ENCODE measurements at places on chromosomes 4 and X.

- DNase-seq = no peak
Measured at GRCh38 chr4:83753260-83753659, 217.4 kb downstream of the GPAT3 start.

GRCh38 chr4:109191216-109191615 lies 111.2 kb downstream of the COL25A1 start:
- DNase-seq = no peak

GRCh38 chr4:16884673-16885460 lies 13.6 kb downstream of the LDB2 start:
- no peak for DNase-seq

- no peak for DNase-seq
Measured at GRCh38 chrX:123425471-123425870, 241.4 kb downstream of the GRIA3 start.

DNA sequence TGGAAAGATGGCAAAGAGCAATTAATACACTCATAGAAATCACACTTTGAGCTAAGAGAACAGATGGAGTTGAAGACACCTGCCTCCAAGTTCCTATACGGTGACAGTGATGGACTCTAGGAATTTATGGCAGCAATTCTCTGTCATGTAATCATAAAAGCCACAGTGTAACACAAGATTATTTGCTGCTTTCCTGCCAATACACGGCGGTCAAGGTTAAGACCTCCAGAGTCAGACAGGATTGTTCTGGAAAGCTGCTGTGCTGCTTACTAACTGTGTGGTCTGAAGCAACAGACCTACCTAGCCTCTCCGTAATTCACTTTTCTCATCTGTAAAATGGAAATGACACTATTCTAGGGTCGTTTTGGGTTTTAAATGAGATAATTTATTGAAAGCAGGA lies 14.6 kb upstream of the KIT start:
- DNase-seq = no peak

- no peak for DNase-seq
Measured at GRCh38 chrX:103730147-103730795, 19.6 kb downstream of the TMEM31 start.

DNA sequence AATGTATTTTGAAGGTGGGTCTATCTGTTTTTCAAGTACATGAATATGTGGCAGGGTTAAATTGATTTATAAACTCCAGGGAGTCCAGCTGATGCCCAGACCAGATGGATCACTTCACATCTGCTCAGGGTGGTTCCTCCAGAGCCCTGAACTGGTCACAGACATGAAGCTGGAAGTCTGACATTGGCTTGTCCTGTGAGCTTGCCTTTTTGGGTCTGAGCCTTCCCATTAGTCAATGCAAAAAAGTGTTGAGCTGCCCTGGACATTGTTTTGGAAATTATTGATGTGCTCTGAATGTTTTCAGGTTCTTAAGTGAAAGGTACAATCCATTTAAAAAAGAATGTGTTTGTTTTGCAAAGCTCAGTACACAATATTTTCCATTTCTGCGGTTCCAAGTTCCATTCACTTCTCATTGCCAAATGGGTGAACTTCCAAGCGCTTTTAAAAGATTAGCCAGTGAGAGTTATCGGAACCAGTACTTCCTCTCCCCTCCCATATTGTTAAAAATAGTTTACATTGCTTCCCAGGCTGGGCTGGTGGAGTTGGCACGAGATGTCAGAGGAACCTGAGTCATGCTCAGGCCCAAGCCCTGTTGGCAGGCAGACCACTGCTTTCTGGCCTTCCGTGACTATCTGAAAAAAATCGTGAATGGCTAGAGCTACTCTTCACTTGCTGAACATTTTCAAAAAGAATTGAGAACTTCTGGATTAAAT lies 52.1 kb downstream of the PDGFRA start:
- no peak for DNase-seq

GRCh38 chr4:172851534-172851933 lies 317.1 kb upstream of the GALNT7 start:
- DNase-seq = no peak

DNA sequence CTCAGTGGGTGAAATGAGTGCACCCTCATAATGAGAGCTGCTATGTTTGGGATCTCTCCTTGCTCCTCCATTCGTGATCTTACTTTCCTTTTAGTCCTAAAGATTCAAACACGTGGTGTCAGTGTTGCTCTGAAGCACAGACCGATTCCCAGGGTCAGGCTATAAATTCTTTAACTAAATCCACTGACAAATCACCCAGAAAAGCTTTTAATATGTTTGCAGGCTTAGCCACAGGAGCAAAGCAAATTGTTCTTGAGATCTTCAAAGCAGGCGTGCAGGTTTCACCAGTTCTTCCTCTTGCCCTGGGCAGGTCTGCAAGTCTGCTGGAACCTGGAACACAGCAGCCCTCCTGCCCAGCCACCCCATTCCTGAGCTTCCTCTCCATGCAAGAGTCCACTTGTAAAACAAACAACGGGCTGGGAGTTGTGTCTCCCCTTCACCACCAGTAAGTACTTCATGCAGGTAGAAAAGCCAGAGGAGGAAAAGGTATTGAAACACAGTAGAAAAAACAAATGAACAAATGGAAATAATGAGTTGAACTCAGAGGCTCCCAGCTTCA lies 70.1 kb upstream of the ENPP6 start:
- DNase-seq = no peak

GRCh38 chr4:84527391-84527790 lies 28.3 kb upstream of the NKX6-1 start:
- no peak for DNase-seq

GRCh38 chrX:8183346-8183745 lies 12.3 kb upstream of the VCX2 start:
- DNase-seq = no peak

- DNase-seq = no peak
Measured at GRCh38 chr4:182576601-182577289, 333.5 kb downstream of the TENM3 start.

DNA sequence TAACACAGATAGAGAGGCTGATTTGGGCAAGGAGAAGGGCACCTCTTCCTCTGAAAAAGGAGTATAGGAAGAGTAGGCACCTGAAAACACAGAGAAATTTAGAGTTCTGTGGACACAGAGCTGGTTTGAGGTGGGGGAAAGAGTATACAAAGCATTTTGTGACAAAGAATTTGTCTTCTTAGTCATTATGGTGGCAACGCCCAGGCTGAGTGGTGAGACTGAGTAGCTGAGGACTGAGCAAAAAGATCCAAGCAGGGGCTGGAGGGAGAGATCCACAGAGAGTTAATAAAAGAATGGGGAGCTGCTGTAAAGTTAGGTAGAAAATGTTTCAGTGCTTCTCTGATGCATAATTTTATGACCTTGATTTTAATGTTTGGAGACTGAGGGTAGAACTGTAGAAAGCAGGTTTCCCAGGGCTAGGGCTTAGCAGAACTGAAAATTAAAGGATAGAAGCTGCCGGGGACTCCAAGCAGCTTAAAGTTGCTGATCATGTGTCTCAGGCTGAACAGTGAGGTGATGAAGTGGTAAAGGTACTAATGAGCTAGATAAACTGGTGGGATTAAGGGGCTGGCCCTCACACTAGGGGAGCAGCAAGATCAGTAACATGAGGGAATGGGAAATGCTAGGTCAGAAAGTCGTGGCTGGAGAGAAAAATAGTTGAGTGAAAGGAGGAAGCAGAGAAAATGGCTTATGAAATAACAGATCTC lies 118.9 kb downstream of the CEP44 start:
- no peak for DNase-seq

GRCh38 chrX:96480081-96480480 lies 204.6 kb upstream of the DIAPH2 start:
- no peak for DNase-seq

DNA sequence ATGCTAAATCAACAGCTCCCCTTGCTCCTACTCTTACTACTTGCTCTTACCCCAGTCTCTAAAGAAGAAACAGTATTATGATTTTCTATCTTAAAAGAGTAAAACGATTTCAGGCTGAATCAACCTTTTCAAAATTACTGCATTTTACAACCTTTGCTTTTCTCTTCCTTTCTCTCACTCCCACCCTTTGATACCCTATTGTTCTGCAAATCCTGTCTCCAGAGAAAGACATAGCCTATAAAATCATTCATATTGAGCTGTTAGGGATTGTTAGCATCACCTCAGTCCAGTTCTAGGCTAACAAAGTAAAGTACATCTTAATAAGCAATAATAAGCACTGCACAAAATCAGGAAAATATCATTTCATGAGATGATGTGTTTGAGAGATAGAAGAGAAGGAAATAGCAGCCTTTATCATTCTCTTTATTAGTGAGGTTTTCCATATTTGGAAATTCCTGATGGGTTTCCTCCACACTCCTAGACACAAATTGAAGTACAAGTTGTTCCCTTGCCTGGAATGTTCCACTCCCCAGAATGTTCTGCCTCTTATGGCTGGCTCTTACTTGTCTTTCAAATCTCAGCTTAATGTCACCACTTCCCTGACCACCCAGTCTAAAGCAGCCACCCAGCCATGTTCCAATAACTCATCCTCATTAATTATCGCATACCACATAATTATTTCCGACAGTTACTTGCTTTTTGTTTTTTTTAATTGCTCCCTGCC lies 219.7 kb downstream of the PALLD start:
- DNase-seq = no peak

- DNase-seq = no peak
Measured at GRCh38 chr4:68344049-68344448, 5.8 kb downstream of the YTHDC1 start.

- DNase-seq = no peak
Measured at GRCh38 chr4:51930557-51930956, 87.6 kb downstream of the DCUN1D4 start.

DNA sequence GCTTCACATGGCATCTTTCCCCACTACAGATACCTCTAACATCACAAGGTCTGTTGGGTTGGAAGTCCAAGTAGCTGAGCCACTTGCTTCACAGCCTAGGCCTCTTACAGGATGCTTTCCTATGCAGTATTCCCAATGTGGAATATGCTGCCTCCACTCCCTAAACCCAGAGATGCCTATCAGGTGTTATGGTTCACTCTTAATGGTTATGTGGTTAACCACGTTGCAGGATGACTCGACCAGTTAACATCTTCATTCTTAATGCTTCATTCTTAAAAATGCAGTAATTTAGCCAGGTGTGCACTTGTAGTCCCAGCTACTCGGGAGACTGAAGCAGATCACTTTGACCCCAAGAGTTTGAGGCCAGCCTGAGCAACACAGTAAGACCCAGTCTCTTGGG lies 24.2 kb downstream of the HAUS3 start:
- no peak for DNase-seq

DNA sequence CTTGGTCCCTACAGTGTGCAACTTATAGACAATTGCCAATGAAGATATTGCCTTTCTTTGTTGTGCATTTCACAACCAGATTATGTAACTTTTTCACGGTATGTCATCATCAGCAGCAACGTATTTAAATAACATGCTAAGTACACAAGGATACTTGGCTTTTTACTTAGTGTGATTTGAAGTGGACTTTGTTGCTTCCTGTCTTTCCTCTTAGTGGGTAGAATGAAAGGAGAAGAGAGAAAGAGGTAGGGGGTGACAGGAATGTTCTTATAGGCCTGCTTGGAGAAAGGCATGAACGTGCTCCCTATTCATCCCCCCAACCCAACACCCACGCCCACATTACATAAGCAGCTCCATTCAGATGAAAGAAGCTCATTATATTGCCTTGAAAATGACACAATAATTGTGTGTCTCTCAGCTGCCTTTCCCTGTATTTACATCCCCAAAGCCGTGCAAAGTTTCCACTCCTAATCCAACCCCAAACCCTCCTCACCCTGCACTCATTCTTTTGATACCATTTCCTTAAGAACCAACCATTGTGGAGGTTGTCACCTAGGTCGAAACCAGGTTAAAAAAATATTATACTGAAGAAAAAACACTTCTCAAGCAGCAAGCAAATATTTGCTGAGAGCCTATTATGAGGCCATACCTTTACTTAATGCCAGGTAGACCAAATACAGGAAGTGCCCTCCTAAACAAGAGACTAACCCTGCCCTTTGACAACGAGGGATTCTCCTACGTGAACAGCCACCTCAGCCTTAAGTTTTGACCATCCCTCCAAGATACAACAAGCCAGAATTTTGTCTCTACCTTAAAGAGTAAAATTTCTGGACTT lies 25.2 kb upstream of the GK start:
- DNase-seq = no peak

GRCh38 chr4:10098780-10099160 lies 17.8 kb downstream of the WDR1 start:
- DNase-seq = no peak

DNA sequence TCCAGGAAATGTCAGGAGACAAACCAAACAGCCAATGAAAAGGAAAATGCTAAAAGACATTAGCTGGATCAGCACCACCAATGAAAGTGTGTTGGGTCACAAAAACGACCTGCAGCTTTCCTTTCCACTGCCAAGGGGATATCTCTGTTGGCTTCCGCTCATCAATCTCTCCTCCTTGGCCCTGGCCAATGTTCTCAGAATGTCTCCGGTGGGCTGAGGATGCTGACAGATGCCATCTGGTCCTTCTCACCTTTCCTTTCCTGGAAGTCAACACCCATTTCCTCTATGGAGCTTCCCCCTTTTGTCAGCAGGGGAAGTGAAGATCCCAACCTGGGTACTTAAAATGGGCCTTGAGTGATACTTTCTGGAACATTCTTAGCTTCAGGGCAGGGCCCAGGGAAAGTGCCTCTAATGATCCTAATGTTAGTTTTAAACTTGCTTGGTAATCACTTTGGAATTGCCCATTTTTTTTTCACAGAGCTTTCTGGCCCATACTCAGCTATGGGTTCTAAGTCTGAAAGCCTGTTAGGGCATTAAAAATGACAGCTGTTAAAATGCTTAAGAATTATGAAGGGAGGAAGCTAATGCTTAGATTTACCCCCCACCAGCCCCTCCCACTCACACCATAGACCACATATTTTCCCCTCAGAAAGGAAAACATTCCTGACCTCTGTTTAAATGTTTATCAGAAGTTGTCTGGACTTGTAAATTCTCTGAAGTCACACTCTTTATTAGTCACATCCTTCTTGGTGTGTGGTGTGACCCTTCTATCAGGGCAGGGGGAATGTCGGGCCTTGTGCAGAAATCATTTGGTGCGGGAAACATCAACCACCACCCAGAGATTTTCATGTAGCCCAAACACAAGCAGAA lies 29.2 kb downstream of the IGFBP7 start:
- DNase-seq = no peak

GRCh38 chr4:111960241-111960667 lies 185.0 kb upstream of the FAM241A start:
- no peak for DNase-seq

GRCh38 chr4:120010646-120011045 lies 56.0 kb downstream of the MAD2L1 start:
- no peak for DNase-seq

GRCh38 chr4:159141193-159141592 lies 38.3 kb downstream of the RAPGEF2 start:
- no peak for DNase-seq

DNA sequence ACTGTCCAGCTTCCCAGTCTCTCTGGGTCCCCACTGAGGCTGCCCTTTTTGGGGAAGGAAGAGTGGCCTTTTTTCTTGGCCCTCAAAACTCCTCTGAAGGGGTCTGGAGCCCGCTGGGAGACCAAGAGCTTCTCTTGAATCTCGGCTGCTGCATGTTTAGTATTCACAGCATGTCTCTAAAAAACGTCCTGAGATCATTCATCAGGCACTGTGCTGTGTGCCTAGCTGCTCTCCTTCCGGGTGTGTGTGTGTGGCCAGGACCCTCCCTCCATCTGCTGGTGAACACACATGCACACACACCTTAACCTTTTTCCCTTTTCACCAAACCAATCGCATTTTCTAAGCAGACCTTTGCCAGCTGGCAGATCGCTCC lies 841 bp upstream of the FRMPD3 start:
- no peak for DNase-seq

- DNase-seq = no peak
Measured at GRCh38 chr4:147987252-147987651, 255.4 kb downstream of the ARHGAP10 start.

Data from dorsolateral prefrontal cortex (tissue), 122 donors.